Activated CD8-positive, alpha-beta memory T cell treated with anti-CD3 and anti-CD28 coated beads, Interleukin-2, amount 50 U/mL, for 4 hours (primary cell): ENCODE measurements at places on chromosomes 2 and 18.

DNA sequence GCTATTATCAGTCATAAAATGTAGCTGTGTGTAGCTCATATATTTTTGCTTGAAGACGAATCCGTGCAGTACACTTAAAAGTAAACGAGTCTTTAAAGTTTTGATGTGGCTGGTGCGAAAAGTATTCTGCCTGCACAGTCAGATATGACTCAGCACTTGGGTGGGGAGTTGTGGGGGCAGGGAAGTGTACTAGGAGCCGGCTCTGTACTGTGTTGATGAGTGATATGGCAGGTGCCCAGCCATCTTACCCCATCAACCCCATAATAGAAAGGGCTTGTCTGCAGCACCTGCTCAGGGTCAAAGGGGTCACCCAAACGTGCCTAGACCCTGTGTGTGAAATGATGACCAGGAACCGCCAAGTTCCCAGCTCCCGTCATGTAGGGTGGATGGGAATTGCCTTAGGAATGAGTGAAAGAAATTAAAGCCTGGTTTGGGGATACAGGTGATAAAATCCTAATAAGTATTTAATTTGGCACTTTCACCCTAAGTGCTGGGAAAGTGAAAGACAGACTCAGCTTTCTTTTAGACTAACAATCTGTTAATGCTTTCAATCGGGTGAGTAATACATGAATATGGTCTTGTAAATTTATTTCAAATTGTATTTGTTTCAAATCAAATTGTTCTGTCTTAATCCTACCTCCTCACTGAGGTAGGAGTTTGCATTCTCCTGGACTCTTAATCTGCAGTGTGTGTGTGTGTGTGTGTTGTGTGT, 48.0 kb downstream of the BCL2L11 start:
- DNase-seq = peak; percentile 65

DNA sequence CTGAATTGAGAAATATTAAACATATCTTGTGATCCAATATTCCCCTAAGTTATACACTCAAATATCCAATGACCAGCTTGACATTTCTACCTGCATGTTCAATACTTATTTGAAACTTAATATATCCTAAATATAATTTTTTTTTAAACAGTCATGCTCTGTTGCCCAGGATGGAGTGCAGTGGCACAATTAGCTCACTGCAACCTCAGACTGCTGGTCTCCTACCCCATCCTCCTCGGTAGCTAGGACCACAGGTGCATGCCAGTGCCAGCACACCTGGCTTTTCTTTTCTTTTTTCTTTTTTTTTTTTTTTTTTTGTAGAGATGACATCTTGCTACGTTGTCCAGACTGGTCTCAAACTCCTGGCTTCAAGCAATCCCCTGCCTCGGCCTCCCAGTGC, 4.2 kb downstream of the KYNU start:
- no peak for DNase-seq

DNA sequence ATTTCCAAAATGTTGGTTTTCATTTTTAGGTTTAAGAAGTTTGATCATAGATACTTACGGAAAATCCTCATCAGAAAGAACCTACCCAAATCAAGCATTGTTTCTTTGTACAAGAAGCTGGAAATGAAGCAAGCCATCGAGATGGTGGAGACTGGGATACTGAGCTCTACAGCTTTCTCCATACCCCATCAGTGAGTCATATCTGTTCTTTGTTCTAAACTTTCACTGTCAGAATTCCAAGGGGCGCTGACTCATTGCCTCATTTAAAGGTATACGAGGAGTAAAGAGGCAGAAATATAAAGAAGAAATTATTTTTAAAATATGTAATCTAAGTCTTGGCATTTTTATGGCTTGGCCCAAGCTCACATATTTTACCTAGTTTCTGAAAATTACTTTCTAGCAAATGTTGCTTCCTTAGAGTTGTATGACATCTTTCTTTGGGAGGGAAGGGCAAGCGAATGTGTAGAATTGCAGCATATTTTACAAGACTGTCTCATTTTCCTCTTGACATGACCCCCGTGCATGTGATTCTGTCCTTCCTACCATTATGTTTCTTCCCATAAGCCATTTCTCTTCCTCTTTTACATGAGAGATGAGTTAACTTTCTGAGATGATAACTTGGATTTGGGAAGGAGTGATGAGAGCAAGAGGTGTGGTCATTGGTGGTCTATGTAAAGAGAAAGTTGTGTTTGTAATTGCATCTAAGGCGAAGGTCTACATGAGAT, 41.2 kb downstream of the SLC9A4 start:
- DNase-seq = no peak

- DNase-seq = no peak
Measured at GRCh38 chr2:239188536-239188935, 212.3 kb downstream of the HDAC4 start.

DNA sequence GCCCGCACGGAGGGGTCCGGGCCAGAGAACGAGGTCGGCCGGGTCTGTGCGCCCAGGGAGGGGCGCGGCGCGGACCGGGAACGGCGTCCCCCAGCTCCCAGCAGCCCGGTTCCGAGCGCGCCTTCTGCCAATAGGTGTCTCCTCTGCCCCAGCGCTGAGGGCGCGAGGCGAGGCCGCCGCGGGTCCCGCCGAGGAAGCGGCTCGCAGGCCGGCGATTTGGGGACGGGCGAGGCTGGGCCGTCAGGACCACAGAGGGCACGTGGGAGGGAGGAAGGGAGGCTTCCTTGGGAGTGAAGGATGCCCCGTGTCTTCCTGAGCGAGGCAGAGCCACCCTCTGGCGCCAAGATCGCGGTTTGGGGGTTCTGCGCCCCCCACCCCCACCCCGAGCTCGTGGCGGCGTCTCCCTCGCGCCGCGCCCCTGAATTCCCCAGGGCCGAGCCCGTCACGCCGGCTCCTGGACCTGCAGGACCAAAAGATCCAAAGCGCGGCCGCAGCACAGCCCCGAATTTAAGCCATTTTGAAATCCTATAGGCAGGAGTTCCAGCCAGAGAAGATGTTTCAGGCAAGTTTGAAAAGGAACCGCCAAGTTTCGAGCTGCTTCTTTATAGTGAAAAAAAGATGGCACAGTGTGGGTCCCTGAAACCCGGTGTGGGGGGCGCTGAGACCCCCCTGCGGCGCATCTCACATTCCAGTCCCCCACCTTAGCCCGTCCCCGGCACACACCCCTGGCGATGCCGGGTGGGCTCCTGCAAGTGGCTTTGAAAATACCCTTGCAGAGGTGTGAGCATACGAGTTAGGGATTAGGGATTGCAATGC, 909 bp downstream of the NFATC1 start:
- peak; percentile 50 for DNase-seq
